NCI-H510A (cell line): ENCODE measurements at places on chromosomes 4 and X.

DNA sequence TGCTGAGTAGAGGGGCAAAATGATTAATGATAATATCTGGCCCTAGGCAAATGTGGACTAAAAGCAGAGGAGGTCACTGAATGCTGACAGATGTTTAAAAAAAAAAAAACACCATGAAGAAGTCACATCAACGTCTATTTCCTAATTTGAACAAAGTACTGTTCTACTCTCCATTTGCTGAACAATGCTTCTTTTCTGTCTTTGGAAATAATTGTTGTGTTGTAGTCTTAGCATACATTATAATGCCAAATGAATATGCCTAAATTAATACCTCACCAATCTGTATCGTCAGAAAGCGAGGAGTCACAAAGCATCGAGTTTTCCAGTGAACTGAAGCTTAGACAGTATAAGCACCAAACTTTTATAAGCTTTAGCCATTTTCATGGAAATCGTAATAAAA is 140.9 kb upstream of the JADE1 start:
- DNase-seq = no peak

DNA sequence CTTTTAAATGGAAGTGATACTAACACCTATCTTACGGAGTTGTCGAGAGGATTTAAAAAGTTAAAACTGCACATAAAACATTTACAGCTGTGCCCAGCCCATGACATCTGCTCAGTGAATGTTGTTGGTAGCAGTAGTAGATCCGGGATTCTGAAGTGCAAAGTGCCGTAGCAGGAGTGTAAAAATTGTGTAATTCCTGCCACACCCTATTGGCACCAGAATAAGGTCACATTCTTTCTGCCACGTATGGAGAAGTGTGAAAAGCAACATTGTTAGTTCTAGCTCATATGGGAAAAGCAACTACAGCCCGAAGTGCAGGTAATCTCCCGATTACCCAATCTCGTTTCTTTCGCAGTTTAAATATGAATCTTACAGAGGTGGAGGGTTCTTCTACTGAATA is 31.2 kb downstream of the PRIMPOL start:
- no peak for DNase-seq

DNA sequence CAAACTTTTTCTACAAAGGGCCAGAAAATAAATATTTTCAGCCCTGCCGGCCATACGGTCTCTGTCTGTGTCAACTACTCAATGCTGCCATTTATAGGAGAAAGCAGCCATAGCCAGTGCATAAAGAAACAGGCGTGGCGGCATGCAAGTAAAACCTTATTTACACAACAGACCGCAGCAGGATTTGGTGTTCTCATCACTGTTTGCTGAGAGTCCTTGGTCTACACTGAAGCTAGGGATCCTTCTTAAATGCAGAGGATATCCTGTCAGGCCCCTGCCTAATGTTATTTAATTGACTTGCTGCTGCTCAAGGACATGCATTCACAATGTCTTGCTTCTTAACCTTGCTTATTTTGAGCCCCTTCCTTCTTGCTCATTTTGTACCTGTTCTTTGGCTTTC is 54.7 kb downstream of the CPE start:
- no peak for DNase-seq

GRCh38 chrX:17705211-17705610 is 32.1 kb upstream of the SCML1 start:
- DNase-seq = no peak

- no peak for DNase-seq
Measured at GRCh38 chr4:182569561-182569960, 326.4 kb downstream of the TENM3 start.

DNA sequence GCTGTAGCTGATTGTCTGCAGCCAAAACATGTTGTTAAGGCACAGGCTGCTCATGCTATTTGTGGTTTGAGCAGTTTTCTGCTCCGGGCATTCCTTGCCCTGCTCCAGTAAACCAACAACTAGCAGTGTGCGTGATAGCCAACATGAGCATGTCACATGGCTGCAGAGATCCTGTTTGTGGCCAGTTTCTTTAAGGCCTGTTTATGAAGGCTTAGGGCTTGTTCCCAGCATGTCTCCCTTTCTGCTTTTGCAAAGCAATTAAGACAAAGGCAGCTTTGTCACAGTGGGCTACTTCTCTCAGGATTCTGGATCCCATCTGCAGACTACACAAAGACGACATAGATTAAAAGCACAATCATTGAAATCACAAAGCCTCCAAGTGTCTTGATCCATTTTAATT is 160.5 kb downstream of the ZNF518B start:
- DNase-seq = no peak

DNA sequence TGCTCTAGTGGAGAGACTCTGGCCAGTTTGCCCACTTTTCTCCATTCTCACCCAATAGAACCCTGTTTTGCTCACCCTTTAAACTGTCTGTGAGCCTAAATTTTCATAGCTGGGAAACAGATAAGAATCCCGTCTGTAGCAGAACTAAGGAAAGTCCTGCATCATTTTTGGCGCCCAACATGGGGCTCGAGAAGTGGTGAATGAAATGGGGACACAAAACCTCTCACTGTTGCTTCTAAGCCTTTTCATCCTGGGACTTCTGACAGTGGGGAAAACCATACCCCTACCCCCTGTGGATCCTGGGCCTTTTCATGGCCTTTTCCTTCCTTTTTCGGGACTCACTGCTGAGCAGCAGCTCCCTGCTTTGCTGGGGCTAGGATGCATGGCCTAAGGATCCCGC is 189.9 kb downstream of the INPP4B start:
- DNase-seq = no peak

- no peak for DNase-seq
Measured at GRCh38 chrX:154775419-154776349, 13.0 kb downstream of the DKC1 start.

GRCh38 chrX:30150196-30150895 is 65.0 kb upstream of the MAGEB2 start:
- no peak for DNase-seq

- no peak for DNase-seq
Measured at GRCh38 chr4:186953599-186954260, 230.1 kb upstream of the FAT1 start.

- no peak for DNase-seq
Measured at GRCh38 chr4:100823993-100824323, 306.1 kb upstream of the EMCN start.

DNA sequence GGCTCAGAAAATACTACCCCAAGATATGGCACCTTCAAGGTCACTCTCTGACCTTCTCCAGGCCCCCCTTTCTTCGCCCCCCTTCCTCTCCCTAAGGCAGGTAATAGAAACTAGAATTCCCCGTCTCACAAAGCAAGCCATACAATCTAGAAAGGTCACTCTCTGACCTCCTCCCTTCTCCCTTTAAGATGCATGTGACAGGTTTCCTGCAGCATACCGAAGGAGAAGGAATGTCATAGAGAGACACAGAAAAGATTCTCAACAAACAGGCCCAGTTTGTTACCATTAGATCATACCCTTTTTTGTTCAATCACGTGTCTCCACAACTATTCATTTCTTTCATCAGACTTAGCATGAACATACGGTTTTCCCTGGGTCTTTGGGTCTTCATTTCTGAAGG is 51.2 kb upstream of the RBMXL3 start:
- no peak for DNase-seq

DNA sequence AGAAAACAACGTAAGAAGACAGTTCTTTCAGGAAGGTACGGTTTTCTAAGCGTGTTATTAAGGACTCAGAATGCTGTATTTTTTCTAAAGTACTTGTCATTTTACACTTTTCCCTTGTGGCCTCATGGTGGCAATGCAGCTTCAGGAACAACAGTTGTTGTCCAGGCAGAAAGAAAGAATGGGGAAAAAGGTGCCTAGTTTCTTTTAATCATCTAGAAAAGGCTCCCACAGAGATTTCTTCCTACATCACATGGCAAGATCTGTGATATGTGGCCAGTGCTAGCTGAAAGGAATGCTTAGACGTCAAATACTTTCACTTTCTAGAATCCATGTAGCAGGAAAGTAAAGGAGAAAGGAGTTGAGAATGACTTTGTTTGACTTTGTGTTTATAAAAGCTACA is 49.0 kb upstream of the TRAM1L1 start:
- DNase-seq = no peak

DNA sequence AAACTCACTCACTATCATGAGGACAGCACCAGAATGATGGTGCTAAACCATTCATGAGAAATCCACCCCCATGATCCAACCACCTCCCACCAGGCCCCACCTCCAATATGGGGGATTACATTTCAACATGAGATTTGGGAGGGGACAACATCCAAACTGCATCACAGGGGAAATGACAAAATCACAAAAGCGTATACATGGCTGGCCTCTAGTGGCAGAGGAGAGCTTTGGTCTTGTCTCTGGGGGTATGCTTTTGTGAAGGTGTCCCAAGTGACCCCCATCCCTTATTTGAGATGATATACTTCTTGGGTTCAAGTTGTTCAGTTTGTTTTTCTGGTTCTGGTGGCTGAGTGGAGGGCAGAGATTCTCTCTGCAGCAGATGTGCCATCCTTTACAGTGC is 8.5 kb upstream of the SETD7 start:
- no peak for DNase-seq

GRCh38 chr4:74097631-74098426 is 1.2 kb downstream of the CXCL2 start:
- no peak for DNase-seq

DNA sequence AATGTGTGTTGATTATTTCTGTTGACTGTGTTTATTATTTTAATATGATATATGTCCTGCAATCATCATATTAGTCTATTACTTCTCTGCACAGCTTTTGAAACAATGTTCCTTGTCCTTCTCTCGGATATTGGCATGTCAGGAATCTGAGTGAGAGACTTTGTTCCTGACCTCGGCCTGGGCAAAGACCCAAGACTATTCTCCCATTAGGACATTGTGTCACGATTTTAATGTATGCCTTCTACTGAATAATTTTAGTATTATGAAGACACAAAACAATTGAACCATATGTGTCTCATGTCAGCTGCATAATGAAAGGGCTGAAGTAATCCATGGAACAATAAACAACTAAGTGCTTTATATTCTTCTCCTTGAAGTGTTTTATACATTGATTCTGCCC is 580.8 kb upstream of the TENM3 start:
- DNase-seq = no peak

DNA sequence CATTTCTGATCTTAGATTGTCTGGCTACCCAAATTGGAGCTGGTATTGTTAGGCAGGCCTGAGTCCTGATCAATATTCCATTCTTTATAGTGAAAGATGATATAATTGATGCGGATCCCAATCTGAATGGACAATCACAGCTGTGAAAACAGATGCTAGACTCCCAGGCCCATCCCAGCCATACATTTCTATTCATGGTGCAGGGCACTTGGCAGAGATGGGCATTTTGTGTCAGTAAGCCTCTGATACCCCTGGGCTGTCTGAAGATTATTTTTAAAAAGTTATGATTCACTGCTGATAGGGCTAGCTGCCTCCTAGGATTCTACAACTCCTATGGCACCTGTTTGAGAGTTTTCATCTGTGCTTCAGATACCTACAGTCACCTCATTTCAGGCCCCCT is 61.2 kb upstream of the TSPAN7 start:
- no peak for DNase-seq

DNA sequence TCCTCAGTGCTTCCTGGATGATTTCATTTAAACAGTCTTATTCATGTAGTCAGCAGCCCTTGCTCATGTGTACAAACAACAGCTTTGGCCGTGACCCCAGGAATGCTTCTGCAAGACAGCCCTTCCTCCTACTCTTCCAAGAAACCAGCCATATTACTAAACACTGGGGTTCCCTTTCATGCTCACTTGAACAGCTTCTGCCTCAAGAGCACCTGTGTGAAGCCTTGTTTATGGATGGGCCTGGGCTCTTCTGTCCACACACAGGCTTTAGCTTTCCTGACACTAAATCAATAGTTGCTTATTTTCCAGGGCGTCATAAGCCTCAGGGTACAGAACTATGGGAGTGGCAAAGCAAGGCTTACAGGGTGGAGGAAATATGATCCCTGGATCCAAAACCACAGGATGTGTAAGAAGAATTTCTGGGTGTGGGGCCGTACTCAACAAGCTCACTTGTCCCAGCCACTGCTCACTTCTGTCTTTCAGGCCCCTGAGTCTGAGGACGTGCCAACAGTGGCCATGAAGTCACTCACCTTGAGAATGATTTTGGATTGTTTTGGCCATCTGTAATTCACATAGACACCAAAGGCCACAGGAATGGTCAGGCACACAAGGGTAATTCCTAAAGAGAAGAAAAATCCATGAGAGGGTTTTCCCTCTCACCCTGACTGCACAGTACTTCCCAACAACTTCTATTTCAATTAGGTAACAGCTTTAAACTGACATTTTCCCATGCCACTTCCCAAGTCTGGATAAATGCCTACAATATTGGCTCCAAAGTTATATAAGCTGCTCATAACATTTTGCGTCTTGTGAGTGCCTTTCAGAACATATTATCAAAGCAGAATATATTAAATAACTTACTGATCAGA is 17.7 kb downstream of the SLC10A6 start:
- peak; percentile 73 for DNase-seq

GRCh38 chrX:110037178-110037577 is 34.3 kb downstream of the TMEM164 start:
- no peak for DNase-seq

- DNase-seq = no peak
Measured at GRCh38 chr4:169256856-169257761, 13.6 kb downstream of the SH3RF1 start.

- no peak for DNase-seq
Measured at GRCh38 chr4:80841587-80842281, 188.8 kb upstream of the BMP3 start.

- no peak for DNase-seq
Measured at GRCh38 chr4:23805450-23805851, 84.4 kb downstream of the PPARGC1A start.

GRCh38 chr4:164648151-164648848 is 105.6 kb upstream of the SMIM31 start:
- no peak for DNase-seq

DNA sequence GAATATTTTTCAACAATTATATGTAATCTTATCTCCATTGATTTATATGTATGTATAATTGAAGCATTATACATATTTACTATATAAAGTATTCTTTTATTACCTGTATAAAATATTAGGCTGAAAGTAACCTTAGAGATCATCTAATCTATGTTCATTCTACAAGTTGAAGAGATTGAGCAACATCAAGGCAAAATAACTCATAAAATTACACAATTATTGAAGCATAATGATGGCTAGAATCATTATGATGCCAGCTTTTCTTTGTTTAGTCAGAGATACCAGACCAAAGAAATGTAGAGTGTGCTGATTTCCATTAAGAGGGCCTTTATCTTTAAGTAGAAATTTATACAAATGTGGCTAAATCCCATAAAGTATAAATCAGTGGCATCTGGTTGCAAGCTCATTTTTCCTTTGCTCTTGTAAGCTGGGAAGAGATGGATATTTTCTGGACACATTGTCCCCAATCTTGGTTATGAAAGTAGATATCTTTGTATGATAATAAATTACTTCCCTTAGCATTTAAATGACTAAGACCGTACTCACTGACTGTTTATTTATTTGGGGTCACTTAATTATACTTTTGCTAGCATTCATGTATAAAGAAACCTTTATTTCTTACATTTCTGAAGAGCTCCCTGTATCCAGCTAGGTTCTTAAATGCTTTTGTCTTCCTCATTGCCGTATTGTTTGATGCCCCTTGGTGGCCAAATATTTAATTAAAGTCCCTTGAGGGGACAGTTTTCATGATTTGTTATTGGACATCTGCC is 339.8 kb downstream of the PCDH7 start:
- DNase-seq = no peak
